Stimulated activated CD4-positive, alpha-beta T cell treated with anti-CD3 and anti-CD28 coated beads, Interleukin-15, amount 100 ng/mL, for 48 hours (primary cell): ENCODE measurements at places on chromosomes 1 and 21.

- DNase-seq: no peak
Measured at GRCh38 chr1:246651012-246651695, 73.1 kb upstream of the SCCPDH start.

GRCh38 chr1:225946803-225947202, 5.8 kb upstream of the LEFTY2 start:
- no peak for DNase-seq

DNA sequence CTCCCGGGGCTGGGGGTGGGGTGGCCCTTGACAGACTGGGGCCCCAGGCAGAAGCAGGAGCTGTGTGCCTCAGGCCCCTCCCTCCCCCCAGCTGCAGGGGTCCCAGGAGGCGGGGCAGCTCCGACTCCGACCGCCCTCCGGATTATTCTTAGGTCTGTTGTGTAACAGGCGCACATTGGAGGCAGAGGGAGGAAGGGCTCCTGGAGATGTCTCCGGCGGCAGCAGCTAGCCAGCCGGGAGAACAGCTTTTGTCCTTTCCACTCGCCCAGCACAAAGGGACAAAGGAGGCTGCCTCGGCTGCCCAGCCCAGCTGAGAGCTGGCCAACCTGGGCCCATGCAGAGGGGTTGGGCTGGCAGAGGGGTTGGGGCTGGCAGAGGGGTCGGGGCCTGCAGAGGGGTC, 29.7 kb upstream of the PLCH2 start:
- no peak for DNase-seq

GRCh38 chr1:46081619-46082018, 50.8 kb downstream of the PIK3R3 start:
- no peak for DNase-seq

GRCh38 chr1:81590171-81590570, 210.6 kb upstream of the ADGRL2 start:
- DNase-seq: no peak

- no peak for DNase-seq
Measured at GRCh38 chr1:93594603-93594880, 87.1 kb downstream of the BCAR3 start.

DNA sequence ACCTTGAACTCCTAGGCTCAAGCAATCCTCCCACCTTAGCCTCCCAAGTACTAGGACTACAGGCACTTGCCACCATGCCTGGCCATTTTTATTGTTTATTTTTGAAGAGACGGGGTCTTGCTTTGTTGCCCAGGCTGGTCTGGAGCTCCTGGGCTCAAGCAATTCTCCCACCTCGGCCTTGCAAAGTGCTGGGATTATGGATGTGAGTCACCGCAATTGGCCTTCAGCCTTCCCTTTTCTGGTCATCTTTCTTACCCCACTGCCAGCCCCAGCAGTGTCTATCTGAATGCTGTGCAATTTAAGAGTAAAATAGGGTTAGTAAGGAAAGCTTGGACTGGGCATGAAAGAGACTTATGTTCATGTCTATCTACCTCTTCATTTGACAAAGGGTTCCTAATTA, 6.1 kb upstream of the KLF17 start:
- no peak for DNase-seq

- DNase-seq: no peak
Measured at GRCh38 chr1:86288586-86289147, 107.5 kb downstream of the ODF2L start.

DNA sequence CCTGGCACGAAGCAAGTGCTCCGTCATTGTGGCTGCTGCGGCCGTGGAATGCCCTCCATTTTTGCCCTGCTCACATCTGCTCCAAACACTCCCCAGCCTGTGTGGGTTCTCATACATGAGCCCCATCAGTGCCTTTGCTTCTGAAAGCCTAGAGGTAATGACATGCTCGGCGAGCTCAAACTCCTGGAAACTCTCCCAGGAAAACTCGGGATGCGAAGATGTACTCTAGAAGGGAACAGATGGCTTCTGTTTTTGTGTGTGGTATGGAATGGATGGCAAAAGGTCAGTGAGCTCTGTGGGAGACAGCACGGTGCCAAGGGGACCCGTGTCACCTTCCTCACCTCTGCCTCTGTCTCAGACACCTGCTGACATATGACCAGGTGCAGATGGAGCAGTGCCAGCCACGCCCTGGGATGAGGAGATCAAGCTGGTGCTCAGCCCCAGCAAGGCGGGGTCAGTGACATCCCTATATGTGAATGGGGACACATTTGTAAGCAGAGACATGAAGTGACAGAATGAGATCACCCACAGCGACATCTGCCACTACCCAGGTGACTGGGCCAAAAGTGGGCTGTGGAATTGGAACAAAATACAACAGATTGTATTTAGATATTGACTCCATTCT, 84.1 kb upstream of the COX20 start:
- no peak for DNase-seq

- DNase-seq: no peak
Measured at GRCh38 chr1:163772246-163772645, 450.5 kb downstream of the NUF2 start.

- no peak for DNase-seq
Measured at GRCh38 chr1:208476846-208477170, 232.6 kb upstream of the PLXNA2 start.

DNA sequence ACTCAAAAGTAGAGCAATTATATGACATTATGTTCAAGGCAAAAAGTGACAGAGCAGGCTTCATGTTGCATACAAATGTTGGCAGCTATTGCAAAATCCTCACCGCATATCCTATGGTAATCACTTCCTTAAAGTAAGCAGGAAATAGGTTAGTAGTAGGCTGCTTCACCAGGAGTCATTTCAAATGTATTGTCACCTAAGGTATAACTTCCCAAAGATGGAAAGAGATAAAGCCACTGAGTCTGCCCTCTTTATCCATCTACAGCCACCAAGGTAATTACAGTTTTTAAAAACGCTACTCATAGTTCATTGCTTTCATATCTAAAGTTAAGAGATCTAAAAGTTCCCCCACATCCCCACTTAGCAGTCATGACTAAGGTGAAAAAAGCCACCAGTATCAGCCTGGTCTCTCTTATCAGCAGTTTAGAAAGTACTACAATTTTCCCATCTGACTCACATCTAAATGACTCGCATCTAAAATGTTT, 31.6 kb upstream of the UBE2U start:
- DNase-seq: no peak

DNA sequence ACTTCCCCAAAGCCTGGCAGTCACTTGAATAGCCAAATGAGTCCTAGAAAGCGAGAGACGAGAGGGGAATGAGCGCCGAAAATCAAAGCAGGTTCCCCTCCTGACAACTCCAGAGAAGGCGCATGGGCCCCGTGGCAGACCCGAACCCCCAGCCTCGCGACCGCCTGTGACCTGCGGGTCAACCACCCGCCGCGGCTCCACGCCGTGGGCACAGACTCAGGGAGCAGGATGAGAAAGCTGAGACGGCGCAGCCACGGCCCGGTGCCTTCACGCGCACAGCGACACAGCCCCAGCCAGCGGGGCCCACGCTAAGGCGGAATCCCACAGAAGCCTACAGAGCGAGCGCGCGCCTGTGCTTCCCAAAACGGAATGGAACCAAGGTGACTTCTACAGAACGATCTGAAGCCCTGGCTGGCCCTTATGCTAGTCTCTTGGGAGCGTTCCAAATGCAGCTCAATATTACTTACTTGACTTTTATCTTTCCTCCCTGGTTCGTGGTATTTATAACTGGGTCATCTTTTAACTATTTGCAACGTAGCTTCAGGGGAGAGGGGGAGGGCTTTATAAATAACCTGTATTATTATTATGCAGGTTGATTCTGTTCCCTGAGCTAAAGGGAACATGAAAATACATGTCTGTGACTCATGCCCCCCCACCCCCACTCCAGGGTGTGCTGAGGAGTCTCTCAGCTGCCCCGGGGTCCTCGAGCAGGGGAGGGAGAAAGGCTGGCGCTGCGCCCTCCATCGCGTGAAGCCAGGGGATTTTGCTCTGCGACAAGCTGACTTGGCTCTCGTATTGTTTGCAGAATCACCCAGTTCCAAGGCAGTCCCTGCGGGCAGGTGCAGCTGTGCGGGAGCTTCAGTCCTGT, 1.7 kb downstream of the TSPEAR start:
- DNase-seq: no peak

GRCh38 chr21:41776778-41777177, 9.9 kb upstream of the RIPK4 start:
- no peak for DNase-seq

DNA sequence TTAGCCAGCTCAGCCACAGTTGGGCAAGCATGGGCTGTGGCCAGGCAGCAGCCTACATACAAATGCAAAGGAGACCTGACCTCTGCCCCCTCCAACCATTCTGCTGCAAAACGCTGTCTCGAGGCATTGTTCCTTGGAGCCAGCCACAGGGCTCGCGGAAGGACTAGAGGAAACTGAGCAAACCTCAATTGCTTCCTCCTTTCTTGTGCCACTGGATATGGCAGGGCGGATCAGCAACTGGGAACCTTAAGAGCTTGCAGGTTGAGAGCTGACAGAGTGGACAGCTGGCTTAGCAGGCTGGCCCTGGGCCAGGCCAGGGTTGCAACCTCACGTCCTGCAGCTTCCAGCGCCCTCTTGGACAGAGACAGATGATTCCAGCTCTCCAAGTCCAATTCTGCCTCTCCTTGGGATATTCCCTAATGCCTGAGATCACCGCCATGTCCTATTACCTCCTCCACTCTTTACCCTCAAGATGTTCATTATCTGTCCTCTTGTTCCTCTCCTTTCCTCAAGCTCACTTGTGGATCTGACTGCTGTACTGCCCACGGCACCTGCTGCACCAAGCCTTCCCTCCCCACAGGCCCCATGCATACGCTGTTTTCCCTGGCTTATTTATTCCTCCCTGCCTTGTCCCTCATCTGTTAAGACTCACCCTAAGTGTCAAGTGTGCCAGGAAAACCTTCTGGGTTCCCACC, 67.5 kb downstream of the SDC3 start:
- DNase-seq: no peak

DNA sequence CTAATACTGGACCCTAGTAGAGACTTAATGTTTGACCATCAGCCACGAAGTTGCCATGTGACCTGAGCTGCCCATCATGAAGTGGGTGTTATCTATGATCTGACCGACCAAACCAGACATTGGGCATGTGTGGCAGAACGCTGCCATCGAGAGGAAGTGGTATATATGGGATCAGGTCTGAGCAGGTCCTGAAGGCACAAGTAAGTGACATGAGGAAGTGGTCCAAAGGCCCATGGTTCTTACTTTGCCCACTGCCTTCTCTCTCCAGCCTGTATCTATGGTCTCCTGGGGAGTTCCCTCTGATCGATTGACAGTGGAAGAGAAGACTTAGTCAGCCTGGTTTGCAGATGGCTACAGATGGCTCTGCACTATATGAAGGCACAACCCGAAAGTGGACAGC, 7.9 kb downstream of the SPSB1 start:
- DNase-seq: no peak

DNA sequence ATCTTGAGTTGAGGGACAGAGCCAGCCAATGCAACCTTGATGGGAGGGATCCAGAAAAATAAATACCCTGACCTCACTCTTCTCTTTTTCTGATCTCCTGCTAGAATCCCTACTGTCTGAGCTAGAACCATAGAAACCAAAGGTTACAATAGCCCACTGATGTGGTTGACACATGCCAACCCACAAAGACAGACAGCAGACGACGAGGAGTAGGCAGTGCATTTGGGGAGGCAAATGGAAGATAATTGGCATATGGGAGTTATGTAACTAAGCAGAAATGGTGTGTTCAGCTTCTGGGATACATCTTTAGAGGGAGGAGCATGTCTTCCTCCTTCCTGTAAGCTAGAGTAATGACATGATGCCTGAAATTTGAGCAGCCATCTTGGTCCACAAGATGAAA, 171.7 kb upstream of the FGGY start:
- DNase-seq: no peak

GRCh38 chr1:234551032-234551378, 59.0 kb downstream of the IRF2BP2 start:
- no peak for DNase-seq

DNA sequence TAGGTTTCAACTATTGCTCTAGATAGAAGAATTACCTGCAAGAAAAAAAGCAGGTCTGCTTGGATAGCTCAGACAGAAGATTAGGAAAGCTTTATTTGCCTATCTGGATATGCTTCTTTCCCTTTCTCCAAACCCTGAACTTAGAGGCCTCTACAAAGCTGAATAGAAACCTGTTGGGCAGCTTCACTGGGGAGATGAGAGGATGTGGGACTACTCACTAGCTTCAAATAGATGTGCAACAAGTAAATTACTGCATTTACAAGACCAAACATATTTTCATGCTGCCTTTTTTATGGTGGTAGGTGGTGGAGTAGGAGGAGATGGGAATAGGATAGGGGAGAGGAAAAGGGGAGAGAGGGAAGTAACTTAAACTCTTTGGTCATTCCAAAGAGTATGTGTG, 6.4 kb downstream of the CLCA2 start:
- DNase-seq: no peak

DNA sequence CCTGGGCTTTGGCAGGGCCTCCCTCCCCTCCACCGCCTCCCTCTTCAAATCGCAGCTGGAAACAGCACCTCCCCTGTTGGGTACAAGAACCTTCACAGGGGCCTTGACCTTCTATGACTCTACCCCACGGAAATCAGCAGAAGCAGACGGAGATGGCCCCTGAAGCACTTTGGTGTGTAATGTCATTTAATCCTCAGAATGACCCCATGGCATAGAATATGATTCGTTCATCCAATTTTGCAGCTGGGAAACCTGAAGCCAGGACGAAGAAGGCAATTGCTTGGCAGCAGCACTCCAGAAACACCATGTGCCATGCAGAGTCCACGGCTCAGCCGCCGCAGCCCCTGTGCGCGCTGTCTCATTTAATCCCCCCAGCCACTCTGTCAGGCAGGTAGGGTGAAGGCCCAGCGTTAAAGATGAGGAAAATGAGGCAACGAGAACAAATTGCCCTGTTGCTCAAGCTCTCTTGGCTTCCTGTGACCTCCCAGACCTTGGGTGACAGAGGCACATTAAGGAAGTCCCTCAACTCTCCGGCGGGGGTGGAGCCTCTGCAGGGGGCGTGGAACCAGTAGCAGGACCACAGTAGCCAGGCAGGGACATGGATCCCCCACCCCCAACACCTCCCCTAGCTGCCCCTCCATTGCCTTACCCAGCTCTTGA, 25.8 kb upstream of the LAPTM5 start:
- no peak for DNase-seq

DNA sequence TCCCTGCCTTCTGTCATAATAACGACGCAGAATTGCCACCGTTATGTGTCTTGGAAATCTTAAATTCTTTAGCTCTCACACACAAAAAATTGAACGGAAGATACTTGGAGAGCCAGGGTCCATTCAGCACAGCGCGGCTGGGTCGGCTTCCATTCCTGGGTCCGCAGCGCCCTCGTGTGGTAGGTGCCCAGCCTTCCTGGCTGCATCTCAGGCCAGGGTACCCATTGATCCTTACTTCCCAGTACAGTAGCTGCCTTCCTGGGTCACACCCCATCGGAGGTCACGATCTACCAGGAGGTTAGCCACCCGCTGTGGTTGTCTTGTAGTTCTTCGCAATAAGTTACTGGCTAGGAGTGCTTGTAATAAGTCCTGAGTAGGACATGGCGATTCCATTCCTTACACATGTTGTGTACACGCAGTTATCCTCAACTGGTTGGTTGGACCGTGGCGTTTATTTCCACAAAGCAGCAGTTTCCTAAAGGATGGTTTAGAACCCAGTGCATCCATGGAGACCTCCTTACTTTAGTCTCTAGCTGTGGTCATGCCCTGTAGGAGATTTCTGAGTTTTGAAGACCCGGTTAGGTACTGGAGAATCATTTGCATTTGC, 9.9 kb upstream of the MTARC1 start:
- peak; percentile 64 for DNase-seq

GRCh38 chr1:94621395-94621794, 79.8 kb upstream of the F3 start:
- DNase-seq: no peak

GRCh38 chr1:94000510-94001282, 91.5 kb upstream of the GCLM start:
- DNase-seq: no peak
